NB4 (cell line): ENCODE measurements at places on chromosomes 5 and 9.

- no peak for DNase-seq
These were observed 168.8 kb upstream of the RAI14 start for GRCh38 chr5:34487159-34487879.

DNA sequence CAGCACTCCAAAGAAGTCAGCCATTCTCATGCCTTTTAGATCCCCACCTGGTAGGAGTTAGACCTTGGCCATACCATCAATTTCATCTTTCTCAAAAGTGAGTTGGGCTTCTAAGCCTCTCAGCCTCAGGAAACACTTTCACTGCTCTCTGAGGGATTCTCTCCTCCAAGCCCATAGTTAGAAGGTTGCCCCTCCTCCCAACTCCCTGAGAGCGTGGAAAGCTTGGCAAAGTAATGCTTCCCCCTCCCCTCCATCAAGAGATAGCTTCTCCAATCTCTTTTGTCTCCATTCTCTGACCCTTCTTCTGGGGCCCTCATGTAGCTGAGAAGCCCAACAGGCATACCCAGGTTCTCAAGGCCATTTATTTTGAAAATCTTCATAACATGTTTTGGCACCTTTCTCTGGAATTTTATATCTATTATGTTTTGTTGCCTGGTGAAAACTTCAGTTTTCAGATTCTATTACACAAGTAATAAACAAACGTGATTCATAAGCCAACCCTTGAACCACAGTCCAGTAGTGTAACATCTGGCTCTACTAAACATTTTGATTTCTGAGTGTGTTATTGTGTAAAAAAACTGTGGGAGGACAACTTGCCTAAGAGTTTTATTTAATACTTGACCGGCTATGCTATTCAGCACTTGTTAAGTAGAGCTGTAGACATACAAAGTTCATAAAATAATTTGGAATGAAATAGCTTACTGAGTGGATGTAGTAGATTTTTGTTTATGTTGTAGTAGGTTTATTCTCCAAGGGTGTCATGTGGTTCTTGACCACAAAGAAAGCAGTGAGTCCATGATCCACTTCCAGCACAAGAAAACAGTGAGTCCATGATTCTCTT, 17.1 kb downstream of the LVRN start:
- DNase-seq = no peak

DNA sequence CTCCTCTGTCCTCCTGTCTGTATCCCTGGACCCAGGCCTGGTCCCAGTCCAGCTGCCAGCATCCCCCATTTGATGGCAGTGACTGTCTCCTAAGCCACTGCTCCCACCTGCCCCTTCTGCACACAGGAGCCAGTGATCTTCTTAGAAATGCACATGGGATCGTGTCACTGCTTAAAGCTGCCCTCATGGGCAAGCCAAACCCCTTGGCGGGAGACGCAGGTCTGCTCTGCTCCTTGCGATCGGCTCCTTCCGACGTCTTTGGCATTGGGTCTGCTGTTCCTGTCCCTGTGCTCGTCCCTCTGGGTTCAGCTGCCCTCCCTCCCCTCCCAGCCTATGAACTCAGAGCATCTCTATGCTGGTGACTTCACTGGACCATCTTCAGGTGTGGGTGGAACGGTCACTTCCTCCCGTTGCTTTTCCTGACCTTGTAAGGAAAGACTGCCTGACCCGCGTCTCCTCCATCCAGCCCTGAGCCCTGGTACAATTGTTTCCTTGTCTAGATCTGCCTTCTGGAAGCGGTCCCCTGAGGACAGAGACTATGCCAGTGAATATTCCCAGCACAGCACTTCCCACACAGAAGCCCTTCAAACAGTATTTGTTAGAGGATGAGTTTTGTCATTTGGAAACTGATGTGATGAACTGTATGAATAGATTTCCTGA, 116.5 kb downstream of the ZNF354C start:
- DNase-seq = no peak

- peak; percentile 49 for DNase-seq
These were observed 63.4 kb downstream of the AUH start for GRCh38 chr9:91298311-91298710.

DNA sequence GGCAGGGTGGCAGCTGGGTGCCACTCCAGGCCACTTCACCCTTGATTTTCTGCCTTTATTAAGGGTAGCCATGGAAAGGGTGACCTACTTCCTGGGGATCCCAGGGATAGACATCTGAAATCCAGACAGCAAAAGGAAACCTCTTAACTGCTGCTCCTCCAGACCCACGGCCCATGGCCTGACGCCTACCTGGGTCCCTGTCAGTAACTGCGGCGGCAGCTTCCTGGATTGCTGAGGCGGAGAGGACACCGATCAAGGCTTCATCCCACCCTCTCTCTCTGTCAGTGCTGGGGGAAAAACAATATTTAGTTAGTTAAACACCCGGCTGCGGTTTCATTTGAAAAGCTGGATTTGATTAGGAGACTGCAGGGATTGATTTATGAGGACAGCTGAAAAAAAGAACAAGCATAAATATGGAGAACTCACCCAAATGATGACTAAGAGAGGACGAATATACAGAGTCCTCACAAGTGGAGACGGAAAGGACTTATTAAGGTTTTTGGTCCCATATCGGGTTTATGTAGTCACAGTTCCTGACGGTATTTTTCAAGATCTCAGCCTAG, 158.7 kb upstream of the KLF4 start:
- DNase-seq = no peak

DNA sequence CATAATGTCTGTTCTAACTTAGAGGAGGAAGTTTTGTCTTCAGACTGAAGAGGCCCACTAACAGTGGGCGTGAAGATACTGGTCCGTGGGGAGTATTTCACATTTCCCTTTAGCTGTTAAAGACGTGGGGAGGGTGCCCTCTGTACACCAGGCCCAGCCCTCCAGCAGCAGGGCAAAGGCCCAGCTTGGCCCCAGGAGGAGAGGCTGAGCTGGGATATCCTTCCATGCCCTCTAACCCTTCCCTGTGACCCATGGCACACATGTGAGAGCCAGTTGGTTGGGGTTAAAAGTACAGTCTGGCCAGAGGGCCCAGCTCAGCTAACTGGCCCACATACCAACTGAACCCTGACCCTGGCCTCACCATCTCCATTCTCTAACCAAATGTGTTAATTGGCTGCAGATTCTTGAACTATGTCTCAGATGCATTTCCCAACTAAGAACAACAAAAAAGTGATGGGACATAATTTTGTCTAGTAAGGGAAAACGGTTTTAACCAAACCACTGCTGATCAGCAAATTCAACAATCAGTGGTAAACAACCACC, 74.4 kb downstream of the LHFPL2 start:
- DNase-seq = peak; percentile 84

DNA sequence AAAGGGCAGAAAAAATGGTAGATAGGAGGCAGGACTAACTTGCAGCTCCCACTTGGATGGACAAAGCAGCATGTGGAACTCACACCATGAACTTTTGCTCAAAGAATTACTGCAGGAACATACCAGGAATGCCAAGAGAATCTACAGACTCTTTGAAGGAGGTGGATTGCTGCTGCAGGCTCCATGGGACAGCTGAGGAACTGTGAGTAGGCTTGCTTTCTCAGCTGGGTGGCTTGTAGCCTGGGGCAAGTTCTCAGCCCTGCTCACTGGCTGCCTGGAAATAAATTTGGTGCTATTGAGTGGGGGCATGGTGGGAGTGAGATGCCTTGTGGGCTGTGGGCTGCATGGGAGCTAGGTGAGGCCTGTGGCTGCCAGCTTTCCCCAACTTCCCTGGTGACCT, 574.5 kb downstream of the PRELID2 start:
- no peak for DNase-seq

DNA sequence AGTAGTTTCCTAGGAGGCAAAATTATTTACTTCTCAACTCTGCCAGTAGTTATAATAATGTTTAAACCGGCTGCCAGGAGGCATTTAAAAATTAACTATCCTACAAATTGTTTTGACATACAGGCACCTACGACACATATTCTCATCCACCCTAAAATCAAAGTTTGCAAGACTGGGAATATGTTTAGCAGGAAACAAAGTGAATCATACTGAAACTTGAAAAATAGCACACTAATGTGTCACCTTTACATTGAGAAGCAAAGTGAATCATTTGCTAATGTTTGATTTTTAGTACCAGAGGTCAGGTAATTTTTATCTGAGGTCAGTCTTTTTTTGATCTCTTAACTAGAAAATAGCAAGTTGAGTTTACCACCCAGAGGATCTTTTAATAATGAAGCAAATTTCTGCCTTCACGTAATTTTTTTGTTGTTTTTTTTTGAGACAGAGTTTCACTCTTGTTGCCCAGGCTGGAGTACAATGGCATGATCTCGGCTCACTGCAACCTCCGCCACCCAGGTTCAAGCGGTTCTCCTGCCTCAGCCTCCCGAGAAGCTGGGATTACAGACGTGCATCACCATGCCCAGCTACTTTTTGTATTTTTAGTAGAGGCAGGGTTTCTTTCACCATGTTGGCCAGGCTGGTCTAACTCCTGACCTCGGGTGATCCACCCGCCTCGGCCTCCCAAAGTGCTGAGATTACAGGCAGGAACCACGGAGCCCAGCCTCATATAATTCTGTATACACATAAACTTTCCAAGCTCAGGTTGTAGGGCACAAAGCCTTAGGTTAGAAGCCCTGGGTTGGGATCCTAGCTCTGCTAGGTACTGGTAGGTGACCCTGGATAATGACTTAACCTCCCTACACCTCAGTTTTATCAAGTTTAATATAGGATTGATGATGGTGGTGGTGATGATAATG, 124.3 kb downstream of the UGCG start:
- DNase-seq = no peak

DNA sequence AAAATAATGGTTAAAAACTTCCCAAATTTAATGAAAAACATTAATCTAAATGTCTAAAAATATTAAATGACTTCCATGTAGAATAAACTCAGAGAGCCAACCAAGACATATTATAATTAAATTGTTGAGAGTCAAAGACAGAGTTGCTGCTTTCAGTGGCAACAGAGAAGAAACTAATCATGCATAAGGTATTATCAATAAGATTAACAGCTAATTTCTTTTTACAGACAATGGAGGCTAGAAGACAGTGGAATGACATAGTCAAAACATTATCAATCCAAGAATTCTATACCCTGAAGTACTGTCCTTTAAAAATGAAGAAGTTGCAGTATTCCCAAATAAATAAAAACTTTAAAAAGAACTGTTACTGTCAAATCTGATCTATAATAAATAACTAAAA, 268.7 kb downstream of the IRX2 start:
- DNase-seq = no peak

- no peak for DNase-seq
These were observed 84.5 kb downstream of the TMEM167A start for GRCh38 chr5:82992646-82993045.

DNA sequence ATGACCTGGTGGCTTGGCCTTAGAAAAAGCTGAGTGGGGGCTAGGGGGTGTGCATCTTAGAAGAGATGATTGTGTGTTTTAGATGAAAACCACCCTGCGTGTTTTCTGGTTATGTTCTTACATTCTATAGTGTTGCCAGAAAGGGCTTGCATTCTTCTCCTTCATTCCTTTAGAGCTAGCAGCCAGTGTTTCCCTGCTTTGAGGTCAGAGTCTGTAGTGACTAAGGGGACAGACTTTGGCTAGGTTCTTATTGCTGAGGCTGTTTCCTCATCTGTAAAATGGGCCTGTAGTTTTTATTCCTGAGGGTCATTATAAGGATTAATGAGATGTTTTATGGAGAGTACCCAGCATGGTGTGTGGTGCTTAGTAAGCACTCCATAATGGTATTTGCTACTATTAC, 6.4 kb downstream of the MAST4 start:
- no peak for DNase-seq

- DNase-seq = peak; percentile 24
These were observed 38.2 kb upstream of the POMT1 start for GRCh38 chr9:131464354-131465000.

DNA sequence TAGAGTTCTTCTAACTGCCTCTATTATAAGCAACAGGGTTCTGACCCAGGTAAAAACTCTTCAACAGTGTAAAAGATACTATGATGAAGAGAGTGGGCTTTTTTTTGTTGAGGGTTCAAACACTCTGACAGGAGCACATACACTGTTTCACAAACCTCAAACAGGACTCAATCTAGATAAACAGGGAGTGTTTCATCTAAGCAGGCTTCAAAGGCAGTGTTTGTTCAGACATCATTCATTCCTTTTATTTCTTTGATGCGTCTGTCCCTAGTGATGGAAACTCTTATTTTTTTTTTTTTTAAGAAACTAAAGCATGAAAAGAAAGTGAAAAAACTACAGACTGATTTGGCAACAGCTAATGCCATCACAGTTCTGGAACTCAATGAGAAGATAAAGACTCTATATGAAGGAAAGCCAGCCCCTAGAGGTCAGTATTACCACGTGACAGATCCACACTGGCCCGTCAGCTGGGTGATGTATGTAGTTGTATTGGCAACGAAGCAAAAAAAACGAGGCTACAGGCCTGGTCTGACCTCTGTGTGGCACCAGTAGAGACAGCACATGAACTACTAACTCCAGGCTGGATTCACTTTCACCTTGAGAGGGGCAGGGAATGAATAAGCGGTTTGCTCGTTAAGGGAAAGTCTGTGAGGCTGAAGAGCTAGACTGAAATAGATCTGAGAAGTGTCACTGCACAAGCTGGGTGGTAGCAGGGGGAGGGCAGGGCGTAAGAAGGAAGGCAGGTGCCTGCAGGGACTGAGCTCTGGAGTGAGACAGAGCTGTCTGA, 172.2 kb downstream of the CCDC192 start:
- DNase-seq = peak; percentile 67

DNA sequence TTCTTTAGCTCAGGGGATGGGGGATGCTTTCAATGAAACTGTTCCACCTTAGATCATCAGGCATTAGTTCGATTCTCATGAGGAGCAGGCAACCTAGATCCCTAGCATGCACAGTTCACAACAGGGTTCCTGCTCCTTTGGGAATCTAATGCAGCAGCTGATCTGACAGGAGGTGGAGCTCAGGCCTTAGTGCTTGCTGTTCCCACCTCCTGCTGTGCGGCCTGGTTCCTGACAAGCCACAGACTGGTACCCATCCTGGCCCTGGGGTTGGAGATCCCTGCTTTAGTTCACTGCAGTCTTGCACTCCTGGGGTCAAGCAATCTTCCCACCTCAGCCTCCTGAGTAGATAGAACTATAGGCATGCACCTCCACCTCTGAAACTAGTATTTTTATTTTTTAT, 1369.8 kb upstream of the NUDT12 start:
- no peak for DNase-seq

GRCh38 chr9:111527347-111527746, 2.4 kb downstream of the ZNF483 start:
- no peak for DNase-seq

GRCh38 chr5:132260714-132261551, 3.4 kb downstream of the PDLIM4 start:
- DNase-seq = peak; percentile 73

- no peak for DNase-seq
These were observed 151.5 kb downstream of the BNC2 start for GRCh38 chr9:16718952-16719351.

DNA sequence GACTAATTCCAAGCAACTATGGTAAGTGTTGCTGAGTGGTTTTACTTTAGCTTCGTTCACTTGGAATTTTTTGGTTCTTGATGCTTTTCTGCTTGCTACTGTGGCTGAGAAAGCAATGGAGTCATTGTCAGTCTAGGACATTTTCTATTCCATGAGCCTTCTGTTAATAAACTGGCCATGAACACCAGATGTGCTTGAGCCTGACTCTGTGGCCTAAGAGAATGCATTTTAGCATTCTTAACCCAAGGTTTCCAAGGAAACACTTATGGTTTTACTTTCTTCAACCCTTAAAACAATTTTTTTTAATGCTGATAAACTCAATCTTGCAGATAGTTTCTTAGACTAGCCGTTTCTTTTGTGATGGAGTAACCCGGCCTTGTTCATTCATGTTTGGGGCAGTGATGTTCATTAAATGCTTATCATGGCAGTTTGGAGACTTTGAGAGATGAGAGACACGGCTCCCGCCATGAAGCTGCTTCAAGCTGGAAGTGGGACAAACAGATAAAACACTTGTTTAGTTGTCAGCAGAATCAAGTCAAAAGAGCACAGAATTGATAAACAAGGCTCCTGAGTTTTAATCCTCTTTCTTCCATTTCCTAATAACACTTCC, 42.4 kb downstream of the OSTF1 start:
- DNase-seq = no peak
